Fibroblast of skin of abdomen (primary cell): ENCODE measurements at places on chromosomes 1 and 21.
A peak's percentile ranks its signal among the peaks of the same experiment; 100 is the strongest.

DNA sequence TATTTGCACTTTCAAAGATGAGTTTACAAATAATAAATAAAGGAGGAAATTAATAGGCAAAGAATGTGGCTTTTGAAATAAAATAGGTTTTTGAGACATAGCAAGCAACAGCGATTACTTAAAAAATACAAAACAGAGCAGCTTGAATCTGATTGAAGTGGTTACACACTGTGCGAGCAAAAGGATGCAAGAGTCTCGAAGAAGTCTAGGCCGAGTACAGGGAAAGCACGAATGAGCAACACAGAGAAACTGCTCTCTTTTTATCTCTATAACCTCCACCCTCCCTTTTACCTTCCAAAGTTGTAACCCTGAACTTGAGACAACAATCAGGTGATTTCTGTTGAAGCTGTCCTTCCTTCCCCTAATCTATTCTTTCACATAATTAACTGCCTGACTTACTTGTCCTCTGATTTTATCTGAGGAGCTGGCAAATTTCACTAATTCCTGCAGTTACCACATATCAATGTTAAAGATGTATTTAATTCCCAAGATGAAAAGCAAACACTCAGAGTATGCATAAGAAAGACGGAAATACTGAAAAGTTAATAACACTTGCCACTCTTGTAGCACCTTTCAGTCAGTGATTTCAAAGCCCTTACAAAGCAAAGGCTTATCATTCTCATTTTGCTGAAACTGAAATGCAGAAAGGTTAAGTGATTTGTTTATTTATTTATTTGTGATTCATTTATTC lies 1030.1 kb downstream of the ADGRL2 start:
- DNase-seq, result no peak

DNA sequence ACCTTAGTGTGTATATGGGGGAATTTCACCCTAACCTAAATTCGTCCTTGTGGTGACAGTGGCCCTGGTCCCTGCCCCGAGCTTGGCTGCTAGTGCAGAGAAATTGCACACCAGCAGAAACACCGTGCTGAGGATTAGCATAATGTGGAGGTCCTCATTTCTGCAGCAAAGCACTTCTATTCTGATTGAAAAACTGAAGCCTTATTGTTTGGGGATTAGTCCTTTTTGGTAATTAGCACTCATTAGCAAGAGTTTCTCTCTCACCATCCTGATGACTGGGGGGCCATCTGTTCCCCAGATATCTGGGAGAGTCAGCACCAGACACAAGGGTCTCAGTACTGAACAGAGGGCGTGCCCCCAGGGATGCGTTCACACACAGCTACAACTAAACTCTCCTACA lies 55.2 kb downstream of the AJAP1 start:
- DNase-seq, result no peak

GRCh38 chr21:19130379-19131028 lies 726.9 kb upstream of the TMPRSS15 start:
- DNase-seq, result no peak

- peak; percentile 37 for DNase-seq
Measured at GRCh38 chr1:174017231-174017970, 4.8 kb downstream of the RC3H1 start.

- DNase-seq, result peak; percentile 81
Measured at GRCh38 chr1:185566995-185567394, 167.2 kb upstream of the HMCN1 start.

DNA sequence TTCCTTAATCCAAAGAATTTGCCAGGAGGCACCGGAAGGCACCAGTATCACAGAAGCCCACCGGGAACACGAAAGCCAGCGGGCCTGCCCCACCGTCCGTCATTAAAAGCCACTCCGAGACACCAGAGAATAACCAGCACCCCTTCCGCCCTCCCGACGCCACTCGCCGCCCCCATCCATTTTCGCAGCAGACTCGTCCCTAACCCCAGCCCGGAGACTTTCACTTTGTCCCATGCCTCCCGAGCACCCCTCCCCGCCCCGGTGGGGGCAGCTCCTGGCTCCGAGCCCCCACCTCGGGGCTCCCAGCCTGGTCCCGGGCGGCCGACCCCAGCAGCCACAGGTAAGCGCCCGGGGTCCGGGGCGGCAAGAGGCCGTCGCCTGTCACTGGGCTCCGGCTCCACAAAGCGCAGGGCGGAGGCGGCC lies 105.4 kb downstream of the SLC45A1 start:
- no peak for DNase-seq

- peak; percentile 80 for DNase-seq
Measured at GRCh38 chr1:212712451-212713303, 13.0 kb upstream of the BATF3 start.

DNA sequence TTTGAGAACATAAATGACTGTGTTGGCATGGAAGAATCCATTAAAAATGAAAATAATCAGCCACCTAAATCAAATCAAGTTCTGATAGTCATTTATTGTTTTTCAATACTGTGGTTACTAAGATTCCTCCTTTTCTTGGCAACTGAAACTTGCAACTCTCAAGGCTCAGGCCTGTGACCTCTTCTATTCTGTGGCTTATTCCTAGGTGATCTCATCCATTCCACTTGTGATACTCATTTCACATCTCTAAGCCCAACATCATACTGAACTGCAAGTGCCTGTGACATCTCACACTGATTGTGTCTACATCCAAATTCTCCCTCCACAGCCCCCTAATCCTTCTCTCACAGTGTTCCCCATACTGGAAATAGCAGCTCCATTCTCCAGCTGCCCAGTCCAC lies 4.8 kb upstream of the ST6GALNAC5 start:
- peak; percentile 89 for DNase-seq

- DNase-seq, result peak; percentile 89
Measured at GRCh38 chr1:97920832-97921571, at the start of gene DPYD. Gene DPYD (minus strand): TSS chr1:97921034. CDS start chr1:97920922, 112 bp downstream.

DNA sequence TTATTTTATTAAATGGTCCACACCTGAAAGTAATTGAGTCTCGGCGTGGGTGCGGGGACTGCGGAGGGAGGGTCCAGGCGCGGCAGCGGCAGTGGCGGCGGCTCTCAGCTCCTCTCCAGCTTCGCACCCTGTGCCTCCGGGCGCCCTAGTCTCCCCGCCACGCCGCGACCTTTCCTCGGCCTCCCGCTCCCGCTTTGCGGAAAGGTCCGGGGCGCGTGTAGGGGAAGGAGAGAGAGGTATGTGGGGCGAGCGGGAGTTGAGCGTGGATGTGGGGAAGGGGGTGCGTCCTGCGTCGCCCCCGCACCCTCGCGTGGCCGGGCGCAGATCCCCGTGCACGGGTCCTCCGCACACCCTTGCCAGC lies 13.4 kb upstream of the ALX3 start:
- no peak for DNase-seq

- no peak for DNase-seq
Measured at GRCh38 chr1:43273708-43274107, 3.9 kb downstream of the TMEM125 start.
